ENCODE measurements at places on chromosomes 5 and 9.

GRCh38 chr5:10913841-10914240 lies 152.8 kb upstream of the DAP start:
- no peak for DNase-seq

GRCh38 chr9:94944626-94945025 lies 218.1 kb downstream of the AOPEP start:
- no peak for DNase-seq

GRCh38 chr5:10588779-10589447 lies 25.0 kb downstream of the ANKRD33B start:
- DNase-seq: no peak

DNA sequence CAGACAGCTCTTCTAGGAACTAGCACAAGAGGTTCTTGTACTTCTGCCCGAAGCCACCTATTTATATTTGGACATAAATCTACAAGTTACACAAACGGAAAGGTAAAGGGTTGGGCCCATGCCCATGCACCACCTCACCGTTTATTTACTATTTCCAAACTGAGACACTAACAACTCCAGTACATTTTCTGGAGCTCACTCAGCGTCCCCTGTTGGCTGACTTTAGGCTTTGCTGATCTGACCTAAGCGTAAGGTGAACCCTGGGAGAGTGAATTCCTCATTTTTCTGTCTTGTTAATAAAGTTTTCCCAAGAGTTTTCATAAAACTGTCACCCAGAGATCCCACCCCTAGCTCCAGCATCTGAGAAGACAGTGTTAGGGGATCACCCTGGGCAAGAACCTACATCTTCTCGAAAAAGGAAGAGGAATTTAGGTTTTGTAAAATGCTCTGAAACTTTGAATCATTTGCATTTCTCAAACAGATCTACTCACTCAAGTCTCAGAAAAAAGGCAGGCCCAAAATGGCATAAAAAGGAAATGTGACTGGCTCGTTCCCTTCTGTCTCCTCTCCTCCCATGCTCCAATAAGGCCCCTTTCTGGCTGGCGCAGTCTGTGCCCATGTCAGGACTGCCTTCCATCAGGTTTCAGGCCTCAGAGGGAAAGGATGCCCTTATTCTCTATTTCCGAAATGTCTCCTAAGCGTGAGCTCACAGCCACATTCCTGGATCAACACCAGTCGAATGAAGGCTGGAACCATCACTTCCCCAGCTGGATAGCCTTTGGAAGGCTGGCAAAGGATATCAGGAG lies 201.3 kb downstream of the FANCC start:
- DNase-seq: no peak

GRCh38 chr9:72262063-72262462 lies 102.9 kb downstream of the ZFAND5 start:
- no peak for DNase-seq

GRCh38 chr5:139651853-139652787 lies 4.0 kb downstream of the CXXC5 start:
- DNase-seq: peak; percentile 93

- no peak for DNase-seq
These were observed 2.3 kb downstream of the C9orf72 start for GRCh38 chr9:27571011-27571410.

GRCh38 chr5:31534527-31535046 lies 2.5 kb downstream of the C5orf22 start:
- DNase-seq: no peak

DNA sequence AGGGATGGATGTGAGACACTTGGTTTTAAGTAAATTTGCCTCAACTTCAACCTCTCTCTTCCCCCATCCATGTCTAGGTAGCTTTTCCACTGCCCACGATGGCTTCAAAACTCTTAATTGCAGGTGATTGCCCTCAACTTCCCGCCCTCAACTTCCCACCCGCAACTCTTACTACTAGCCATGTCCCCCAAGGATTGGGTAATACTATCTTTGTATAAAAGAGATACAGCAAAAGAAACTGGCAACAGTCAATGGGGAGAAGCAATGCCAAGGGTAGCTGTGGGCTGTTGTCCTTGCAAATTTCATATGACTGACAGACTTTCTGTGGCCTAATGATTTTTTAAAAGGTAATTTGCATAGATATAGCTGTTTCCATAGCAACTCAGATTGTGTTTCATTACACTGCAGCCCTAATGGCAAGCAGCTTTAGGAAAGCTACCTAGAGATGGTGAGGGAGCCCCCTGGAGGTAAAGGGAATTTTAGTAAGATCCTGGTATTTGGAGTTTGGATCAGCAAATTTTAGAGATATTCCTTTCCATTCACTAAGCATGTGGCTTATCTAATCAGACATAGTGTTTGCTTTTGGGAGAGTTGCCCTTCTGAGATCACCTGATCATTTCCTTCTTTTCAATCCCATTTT lies 421.5 kb upstream of the DAP start:
- DNase-seq: no peak

DNA sequence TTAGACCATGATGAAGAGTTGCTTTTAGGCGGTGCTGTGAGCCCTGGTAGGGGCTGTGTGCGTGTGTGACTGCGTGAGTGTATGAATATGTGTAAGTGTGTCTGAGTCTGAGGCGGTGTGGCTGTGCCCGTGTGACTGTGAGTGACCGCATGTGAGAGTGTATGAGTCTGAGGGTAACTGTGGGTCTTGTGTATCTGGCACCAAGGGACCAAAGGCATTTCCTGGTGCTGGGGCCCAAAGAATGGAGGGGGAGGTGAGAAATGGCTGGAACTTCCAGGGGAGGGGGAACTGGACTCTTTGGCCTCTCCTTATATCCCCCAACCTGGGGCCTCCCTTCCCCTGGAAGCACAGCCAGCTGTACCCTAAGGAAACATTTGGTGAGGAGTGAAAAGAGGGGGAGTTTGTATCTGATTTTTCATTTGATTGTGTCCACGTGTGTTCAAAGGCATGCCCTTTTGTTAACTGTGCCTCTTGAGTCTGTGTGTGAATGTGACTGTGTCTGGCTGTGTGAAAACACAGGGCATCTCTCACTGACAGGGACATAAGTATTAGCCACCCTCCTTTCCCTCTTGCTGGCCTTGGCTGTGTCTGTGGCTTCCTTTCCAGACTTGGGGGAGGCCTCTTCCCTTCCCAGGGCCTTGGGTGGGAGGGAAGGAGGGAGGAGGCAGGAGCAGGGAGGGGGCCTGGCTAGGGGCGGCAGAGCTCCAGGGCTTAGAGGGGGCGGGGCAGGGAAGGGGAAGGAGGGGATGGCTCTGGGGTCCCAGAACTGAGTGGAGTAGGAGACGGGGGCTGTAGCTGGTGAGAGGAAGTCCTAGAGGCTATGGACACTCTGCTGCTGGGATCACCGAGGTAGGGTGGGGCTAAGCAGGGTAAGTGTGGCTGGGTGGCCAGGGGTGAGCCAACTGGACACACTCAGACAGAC lies 1.4 kb downstream of the IL11RA start:
- DNase-seq: no peak

DNA sequence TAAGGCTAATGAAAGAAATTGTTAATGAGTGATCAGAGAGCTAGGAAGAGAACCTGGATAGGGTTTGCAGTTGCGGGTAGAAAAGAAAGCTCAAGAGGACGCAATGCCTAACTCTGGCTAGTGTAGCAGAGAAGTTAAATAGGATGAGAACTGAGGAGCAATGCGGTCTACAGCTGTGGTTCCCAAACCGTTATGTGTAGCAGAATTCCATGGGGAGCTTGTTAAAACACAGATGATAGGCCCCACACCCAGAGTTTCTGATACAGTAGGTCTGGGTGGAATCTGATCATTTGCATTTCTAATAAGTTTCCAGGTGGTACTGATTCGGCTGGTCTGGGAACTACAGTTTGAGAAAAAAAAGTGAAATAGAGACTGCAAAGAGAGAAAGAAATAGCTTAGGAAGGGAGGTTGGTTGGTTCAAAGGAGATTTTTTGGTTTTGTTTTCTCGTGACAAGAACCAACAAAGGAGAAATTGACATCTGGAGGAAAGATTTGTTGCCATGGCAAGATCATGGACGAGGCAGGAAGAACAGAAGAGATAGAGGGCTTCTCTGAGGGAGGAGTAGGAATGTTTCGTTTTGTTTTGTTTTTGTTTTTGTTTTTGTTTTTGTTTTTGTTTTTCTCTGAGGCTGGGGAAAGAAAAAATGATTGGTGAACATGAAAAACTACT lies 276.1 kb downstream of the ARRDC3 start:
- no peak for DNase-seq

GRCh38 chr5:172855597-172856292 lies 21.7 kb downstream of the ERGIC1 start:
- no peak for DNase-seq

GRCh38 chr9:93257808-93258331 lies 73.9 kb downstream of the WNK2 start:
- no peak for DNase-seq

DNA sequence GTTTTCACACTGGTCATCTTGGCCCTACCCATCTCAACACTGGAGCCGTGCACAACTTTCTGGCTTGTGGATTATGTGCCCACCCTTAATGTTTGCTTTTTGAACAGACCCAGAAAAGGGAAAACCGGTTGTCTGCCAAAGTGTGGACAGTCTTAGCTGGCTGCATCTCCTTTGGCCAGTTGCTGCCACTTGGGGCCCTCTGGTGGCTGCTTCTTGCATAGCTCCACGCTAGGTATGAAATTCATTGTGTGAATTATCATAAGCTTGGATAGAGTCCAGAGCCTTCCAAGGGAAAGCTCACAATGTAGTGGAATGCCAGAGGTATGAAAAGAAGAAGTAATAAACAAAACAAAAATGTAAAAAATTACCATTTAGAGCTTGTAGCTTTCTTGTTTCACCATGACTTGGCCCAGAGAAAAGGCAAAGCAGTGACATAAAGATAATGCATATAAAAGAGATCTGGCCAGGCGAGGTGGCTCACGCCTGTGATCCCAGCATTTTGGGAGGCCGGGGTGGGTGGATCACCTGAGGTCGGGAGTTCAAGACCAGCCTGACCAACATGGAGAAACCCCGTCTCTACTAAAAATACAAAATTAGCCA lies 12.5 kb upstream of the SLC36A3 start:
- DNase-seq: peak; percentile 5

GRCh38 chr9:134600371-134600770 lies 41.2 kb upstream of the COL5A1 start:
- no peak for DNase-seq

DNA sequence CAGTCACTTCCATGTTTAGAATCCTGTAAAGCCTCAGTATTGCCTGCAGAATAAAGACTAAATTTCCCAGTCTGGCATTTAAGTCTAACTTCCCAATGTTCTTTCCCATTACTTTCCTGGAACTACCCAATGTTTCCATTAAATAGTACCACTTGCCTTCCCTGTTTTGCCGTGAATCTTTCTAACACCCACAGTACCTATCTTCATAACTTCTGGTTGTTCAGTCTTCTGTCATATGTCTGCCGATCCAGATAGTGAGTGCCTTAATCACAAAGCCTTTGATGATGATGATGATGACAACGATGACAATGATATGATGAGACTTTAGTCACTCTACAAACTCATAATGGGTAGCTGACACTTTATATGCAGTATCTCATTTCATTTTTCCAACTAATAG lies 6.6 kb upstream of the HEMGN start:
- DNase-seq: no peak

GRCh38 chr5:445591-445990 lies 2.6 kb downstream of the EXOC3 start:
- DNase-seq: no peak

- no peak for DNase-seq
These were observed 8.8 kb downstream of the TLE1 start for GRCh38 chr9:81680506-81680905.

- DNase-seq: no peak
These were observed 3.5 kb downstream of the LCP2 start for GRCh38 chr5:170294057-170294456.

DNA sequence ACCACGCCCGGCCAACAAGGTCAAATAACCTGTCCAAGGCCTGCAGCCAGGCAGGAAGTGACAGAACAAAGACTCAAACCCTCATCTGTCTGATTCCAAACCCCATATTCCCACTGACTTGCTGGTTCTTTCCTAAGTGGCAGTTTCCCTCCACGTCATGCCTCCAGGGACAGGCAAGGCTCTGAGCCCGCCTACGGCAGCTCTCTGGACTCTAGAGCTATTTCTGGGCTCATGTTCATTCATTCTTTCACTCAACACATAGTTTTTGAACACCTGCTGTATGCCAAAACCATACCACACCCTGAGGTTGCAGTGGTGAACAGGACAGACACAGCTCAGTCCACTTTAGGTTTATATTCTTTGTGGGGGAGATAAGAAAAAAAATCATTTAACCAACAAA lies 5.2 kb upstream of the FBP1 start:
- no peak for DNase-seq

- no peak for DNase-seq
These were observed 23.4 kb downstream of the LSM11 start for GRCh38 chr5:157766902-157767301.

DNA sequence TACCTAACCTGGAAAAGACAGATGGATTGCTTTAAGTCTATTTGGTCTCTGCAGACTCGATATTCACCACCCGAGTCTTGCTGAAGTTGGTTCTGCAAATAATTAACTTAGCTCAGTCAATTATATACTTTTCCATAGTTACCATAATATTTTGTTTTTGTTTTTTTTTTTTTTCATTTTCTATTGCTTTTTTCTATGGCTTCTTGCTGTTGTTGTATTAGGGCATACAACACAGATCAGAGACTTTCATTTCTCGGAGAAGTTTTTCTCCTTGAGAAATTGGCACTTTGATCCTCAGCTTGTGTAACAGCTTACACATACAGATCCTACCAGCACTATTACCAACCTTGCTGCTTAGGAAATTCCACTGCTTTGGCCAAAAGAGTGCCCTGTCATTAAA lies 88.0 kb downstream of the GPR21 start:
- no peak for DNase-seq

GRCh38 chr5:172059661-172060100 lies 53.2 kb upstream of the FBXW11 start:
- no peak for DNase-seq

GRCh38 chr5:22076586-22076985 lies 776.6 kb downstream of the CDH12 start:
- no peak for DNase-seq

- no peak for DNase-seq
These were observed 207.0 kb downstream of the DEPDC1B start for GRCh38 chr5:60492958-60493357.

GRCh38 chr9:92026206-92027002 lies 76.4 kb upstream of the ROR2 start:
- DNase-seq: no peak

DNA sequence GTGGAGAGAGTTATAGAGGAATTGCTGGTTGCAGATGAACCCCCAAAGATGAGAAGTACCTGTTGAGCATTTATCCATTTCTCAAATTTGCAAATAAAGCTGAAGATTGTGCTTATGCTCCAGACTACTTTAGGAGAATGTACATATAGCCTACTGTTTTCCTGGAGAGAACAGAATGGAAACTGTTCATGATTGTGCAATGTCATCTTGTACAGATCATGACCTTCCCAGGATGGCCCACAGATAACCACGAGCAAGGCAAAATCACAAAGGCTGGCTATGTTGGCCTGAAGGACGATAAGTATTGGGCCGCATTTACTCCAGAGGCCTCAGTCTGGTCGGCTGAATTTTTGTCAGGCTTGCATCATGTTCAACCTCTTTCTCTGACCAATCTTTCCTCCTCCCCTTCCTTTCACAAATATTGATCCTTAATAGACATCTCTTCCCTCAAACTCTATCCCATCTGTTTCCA lies 28.5 kb upstream of the RICTOR start:
- no peak for DNase-seq

GRCh38 chr5:966941-967340 lies 41.7 kb upstream of the NKD2 start:
- DNase-seq: no peak

GRCh38 chr5:141784529-141784928 lies 93.7 kb downstream of the PCDH1 start:
- DNase-seq: no peak
